Sciatic nerve (tissue), 2 donors: ENCODE measurements at places on chromosomes 16 and 17.

DNA sequence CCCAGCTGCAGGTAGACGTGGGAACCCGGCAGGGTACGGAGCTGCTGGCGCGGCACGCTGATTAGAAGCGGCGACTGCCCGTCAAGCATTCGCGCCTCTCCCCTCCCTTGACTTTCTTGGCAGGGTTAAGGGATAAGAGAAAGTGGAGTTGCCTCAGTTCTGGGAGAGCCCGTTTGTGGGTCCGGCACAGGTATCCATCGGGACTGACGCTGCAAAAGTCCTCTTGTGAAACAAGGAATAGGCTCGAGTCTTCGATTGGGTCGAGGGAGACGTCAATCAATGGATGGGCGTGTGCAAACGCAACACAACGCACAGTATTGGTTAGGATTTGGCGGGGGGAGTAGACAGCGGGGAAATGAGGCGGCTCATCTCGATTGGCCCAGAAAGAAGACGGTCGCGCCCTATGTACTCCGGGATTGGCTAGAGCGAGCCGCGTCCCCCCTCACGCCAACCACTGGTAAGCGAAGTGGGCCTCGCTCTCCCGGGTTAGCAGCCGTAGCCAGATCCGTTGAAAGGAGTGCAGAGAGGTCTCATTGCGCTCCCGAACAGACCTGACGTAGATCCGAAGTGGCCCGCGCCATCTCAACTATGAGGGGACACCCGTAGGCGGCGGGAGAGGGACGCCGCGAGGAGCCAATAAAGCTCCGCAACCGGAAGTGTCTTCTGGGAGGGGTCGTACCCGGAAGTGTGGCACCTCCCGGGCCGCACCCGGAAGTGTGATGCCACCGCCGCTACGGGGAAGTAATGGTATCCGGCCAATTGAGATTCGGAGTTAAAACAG is at the start of gene MON1B:
TSS of gene MON1B (plus strand) at position 713 of the 781 bp plus-strand sequence. CDS start 296 bp downstream, outside the sequence.
- DNase-seq: peak; percentile 97

DNA sequence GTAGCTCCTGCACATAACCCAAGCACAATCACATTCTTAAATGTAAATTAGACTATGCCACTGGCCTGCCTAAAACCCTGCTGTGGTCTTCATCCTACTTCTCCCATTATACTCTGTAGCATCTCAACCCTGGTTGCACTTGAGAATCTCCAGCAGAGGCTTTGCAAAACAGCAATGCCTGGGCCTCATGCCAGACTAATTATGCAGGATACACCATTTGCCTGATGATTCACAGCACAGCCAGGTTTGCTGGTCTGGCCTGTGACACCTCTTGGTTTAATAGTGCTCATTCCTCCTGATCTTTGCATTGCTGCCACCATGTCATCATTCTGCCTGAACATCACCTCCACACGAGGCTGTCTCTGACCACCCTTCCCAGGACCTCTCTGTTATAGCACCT is 491.9 kb upstream of the TOM1L1 start:
- DNase-seq: no peak

- DNase-seq: no peak
Observed at GRCh38 chr16:15954814-15955151, 5.4 kb downstream of the ABCC1 start.

DNA sequence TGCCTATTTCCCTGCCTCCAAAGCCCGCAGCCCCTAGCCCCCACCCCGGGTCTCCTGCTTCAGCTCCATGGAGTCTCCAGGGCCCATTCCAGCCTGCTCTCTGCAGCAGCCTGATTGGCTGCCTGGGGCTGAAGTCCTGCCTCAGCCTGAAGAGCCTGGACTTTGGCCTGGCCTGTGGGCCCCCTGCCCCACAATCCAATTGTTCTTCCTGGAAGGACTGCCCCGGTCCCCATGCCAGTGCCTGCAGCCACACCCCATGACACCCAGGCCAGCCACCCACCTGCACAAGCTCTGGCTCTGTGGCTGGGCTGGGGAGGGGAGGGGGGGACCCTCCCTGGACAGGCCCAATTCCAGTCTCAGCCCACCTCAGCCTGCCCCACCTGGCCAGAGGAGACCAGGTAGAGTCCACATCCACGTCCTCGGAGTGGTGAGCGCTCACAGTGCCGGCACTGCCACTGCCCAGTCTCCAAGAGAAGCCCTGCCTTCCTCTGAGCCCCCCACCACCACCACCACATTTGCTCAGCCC is 12.3 kb downstream of the ENPP7 start:
- DNase-seq: no peak

GRCh38 chr17:61393904-61394629 is 5.6 kb upstream of the TBX2 start:
- DNase-seq: no peak

GRCh38 chr16:56048425-56049105 is 142.7 kb upstream of the GNAO1 start:
- no peak for DNase-seq

- no peak for DNase-seq
Observed at GRCh38 chr16:13148836-13149235, 247.4 kb downstream of the SHISA9 start.

DNA sequence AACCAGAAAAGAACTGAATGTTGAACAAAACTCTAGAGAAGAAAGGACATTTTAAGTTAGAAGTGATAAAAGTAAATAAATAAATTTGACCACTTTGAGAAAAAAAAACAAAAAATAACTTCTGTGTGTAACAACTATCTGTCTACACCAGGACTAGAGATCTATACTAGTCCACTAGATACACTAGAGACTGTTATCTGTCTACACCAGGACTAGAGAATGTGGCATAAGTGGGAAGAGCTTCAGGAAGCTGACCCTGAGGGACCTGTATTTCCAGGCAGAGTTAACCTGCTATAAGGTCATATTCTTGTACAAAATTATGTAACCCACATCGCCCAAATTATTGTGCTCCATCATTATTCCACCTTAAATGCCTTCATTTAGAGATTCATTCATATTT is 160.8 kb downstream of the SKAP1 start:
- DNase-seq: no peak

GRCh38 chr17:8753976-8754440 is 4.3 kb downstream of the SPDYE4 start:
- no peak for DNase-seq

GRCh38 chr16:65123396-65124211 is 1.7 kb upstream of the CDH11 start:
- DNase-seq: peak; percentile 75

GRCh38 chr17:35736236-35736635 is 4.8 kb downstream of the RASL10B start:
- DNase-seq: no peak

DNA sequence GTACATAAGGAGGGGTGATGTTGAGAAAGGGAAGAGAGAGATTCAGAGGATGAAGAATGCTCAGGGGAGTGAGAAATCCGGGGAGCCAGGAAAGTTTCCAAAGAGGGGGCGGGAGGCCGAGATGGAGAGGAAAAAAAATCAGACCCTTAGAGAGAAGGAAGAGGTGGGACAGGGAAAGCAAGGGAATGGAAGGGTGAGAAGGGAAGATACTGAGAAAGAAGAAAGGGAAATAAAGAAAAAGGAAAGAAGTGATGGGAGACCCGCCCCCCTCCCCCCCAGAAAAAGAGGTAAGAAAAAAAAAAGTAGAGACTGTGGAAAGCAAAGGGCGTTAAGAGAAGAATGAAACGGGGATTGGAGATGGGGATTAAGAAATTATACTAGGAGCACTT is 507 bp downstream of the DYNLRB2 start:
- DNase-seq: no peak

DNA sequence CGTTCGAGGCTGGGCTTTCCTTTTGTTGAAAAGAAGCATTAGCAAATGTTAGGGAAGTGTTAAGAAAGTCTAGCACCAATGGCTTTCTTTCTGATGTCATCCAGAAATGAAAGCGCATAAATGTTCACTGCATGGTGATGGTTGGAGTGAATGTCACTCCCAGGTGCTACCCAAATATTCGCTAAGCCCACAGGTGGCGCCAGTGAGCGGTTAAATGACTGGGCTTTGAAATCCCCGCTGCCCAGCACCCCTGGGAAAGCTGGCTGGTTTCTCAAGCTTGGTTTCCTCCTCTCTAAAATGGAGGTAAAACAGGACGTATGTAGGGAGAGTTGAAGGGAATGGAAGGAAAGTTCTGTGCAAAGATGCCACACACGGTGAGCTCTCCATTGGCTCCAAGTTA is 104.4 kb downstream of the IRX5 start:
- no peak for DNase-seq

DNA sequence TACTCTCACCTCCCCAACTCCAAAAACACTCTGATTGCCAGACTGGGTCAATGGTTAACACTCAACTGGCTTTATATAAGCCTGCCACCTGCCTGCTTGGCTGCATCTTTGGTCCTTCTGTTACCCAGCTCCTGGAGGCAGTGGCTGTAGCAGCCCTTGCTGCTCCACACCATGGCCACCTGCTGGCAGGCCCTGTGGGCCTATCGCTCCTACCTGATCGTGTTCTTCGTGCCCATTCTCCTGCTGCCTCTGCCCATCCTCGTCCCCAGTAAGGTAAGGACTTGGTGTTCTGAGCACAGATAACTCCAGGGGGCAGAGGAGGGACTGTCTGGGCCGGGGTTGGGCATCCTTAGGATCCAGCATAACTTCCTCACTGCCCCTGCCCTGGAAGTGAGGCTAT is at the start of gene SLC13A2:
TSS of gene SLC13A2 (plus strand) at position 103 of the 400 bp plus-strand sequence. CDS start at position 172, 69 bp downstream.
- peak; percentile 17 for DNase-seq

- DNase-seq: no peak
Observed at GRCh38 chr17:61326330-61326729, 73.3 kb upstream of the TBX2 start.

GRCh38 chr16:54280751-54281150 is 5.8 kb downstream of the IRX3 start:
- peak; percentile 25 for DNase-seq

DNA sequence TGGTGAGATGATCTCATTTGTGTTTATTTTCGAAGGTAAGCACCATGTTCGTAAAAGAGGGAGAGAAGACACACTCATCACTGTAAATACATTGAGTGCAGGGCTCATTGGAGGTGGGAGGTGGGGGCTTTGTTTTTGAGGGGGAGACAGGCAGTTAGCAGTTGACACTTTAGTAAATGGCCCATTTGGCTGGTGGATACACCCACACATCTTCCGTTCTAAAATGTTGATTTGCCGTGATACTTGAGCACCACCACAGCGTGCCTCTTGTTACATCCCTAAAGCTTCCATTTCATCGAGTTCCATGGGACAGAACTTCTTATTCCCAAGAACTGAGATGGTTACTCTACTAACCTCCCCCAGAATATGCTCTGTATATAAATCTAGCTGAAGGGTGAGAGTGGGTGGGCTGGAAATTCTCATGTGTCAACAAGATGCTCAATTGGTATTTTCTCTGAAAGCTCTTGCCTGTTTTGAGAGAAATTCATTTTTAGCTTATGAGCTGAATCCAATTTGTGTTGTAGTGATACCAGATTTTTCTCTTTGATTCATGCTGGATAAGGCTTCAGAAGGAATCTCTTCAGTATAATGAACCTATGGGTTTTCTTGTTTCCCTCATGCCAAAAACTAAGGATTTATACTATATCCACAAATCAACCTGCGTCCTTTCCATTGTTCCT is 314.3 kb downstream of the RBFOX1 start:
- DNase-seq: no peak

GRCh38 chr17:19244357-19244756 is 7.2 kb downstream of the EPN2 start:
- DNase-seq: peak; percentile 34

DNA sequence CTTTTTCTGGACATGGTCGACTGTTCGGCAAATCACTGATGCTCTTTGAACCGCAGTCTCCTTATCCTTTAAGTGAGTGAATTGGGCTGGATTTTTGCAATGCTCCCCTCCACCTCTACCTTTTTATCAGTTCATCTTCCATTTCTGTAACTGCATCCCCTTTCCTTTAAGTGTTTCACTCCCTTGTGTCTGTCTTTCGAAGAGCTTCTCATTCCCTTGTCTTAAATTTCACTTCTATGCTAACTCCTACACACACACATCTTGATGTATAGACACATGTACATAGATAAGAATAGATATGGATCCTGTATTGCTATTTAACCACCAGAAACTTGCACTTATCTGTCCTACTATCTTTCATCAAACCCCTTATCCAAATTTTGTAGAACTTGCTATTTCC is 250.7 kb downstream of the PHKB start:
- no peak for DNase-seq

GRCh38 chr16:74991593-74992403 is 6.9 kb upstream of the WDR59 start:
- no peak for DNase-seq
